ENCODE measurements at places on chromosomes 13 and 19.

GRCh38 chr13:44329909-44330545 is 43.6 kb upstream of the SERP2 start:
- no peak for DNase-seq

DNA sequence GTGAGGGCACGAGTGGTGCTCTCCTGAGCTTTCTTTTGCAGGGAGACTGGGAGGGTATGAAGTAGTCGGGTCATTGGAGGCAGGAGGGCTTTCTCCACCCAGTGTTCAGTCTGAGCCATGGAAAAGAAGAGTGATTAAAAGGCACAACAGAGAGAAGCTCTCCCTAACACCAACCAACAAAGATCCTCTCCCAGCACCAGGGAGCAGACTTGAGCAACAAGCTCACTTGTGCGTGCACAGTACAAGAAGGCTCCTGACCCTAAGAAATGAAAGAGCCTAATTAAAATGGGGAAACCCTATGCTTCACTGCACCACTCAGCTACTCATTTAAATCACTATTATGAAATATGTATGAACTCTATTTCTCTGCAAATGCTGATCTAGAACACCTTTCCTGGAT is 276.3 kb upstream of the SOX21 start:
- DNase-seq, result no peak

DNA sequence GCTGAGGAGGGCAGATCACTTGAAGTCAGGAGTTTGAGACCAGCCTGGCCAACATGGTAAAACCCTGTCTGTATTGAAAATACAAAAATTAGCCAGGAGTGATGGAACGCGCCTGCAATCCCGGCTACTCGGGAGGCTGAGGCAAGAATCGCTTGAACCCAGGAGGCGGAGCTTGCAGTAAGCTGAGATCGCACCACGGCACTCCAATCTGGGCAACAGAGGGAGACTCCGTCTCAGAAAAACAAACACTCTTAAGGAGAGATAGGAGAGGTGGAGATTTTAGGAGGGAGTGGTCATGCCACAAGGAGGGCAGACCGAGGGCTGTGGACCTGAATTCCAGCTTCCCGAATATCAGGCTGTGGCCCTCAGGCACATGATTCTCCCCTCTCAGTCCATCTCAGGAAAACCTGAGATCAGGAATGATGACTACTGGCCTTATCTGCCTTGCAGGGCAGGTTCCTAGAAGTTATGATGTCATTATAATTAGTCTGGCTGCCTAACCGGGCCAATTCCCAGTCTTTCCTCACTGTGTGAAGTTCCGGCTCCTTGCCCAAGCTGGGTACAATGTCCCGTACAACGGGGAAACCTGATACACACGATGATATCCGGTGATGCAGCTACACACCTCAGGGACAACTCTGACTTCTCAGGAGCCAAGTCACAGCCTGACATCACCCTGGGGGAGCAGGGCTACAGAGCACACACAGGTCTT is 2.5 kb downstream of the SLC35E1 start:
- DNase-seq, result no peak

- DNase-seq, result no peak
Observed at GRCh38 chr13:103394618-103395017, 328.4 kb upstream of the SLC10A2 start.

- no peak for DNase-seq
Observed at GRCh38 chr13:23637829-23638228, 67.6 kb downstream of the TNFRSF19 start.

- no peak for DNase-seq
Observed at GRCh38 chr13:27666951-27667350, 45.3 kb downstream of the POLR1D start.

GRCh38 chr19:38209671-38210457 is 14.2 kb downstream of the DPF1 start:
- DNase-seq, result no peak

DNA sequence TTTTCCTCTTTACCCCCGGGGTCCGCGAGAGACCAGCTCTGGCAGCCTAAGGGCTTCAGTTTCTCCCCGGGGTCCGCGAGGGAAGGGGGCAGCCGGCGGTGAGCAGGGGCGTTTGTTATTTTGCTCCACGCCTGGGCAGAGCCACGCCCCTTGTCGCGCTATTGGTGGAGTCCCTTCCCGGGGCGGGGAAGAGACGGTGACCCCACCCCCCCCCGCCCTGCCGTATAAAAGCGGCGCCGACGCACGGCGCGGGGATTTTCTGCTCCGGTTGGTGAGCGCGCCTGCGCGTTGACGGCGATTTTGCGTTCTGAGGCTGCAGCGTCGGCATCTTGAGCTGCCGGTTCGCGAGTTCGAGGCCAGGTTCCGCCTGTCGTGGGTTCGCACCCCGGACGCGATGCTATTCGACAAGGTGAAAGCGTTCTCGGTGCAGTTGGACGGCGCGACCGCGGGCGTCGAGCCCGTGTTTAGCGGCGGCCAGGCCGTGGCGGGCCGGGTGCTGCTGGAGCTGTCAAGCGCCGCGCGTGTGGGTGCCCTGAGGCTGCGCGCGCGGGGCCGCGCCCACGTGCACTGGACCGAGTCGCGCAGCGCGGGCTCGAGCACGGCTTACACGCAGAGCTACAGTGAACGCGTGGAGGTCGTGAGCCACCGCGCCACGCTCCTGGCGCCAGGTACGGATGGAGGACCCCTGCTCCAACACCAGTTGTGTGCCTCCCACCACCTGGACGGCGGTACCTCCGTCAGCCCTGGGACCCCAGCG is at the start of gene ARRDC2:
ARRDC2 (plus strand) TSS at position 254 of the 757 bp plus-strand sequence; CDS start at position 395, 141 bp downstream.
- peak; percentile 91 for DNase-seq

- peak; percentile 64 for DNase-seq
Observed at GRCh38 chr13:74129500-74130191, 4.6 kb downstream of the KLF12 start.

DNA sequence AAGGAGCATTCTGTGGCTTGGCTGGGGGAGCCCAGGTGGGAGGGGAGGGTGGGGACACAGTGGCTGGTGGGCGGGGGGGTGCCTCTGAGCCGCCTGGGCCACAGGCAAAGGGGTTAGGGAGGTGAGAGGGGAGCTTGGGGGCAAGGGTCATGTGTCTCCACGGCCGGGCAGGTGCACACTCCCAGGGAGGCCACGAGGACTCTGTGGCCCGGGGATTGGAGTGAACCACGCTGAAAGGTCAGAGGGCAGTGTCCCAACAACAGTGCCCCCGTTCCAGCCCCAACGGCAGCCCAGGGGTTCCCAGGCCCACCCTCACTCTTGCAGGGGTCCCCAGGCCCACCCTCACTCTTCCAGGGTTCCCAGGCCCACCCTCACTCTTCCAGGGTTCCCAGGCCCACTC is 9.6 kb downstream of the C2CD4C start:
- DNase-seq, result no peak

DNA sequence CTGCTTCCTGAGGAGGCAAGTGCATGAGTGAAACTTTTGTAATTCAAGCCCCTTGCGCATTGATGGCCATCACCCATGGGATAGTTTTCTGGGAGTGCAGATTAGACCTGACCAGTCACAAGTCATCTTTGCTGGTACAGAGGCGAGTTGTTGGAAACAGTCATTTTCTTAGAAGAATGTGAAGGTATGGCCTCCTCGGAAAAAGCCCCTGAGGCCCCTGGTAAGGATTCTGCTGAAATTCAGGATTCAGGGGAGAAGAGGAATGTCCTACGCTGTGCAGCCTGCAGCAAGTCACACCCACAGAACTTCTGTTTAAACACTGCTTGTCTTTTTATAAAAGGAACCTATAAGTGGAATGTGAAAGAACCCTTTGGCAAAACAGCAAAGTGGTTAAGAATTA is 11.0 kb upstream of the SPART start:
- DNase-seq, result no peak

DNA sequence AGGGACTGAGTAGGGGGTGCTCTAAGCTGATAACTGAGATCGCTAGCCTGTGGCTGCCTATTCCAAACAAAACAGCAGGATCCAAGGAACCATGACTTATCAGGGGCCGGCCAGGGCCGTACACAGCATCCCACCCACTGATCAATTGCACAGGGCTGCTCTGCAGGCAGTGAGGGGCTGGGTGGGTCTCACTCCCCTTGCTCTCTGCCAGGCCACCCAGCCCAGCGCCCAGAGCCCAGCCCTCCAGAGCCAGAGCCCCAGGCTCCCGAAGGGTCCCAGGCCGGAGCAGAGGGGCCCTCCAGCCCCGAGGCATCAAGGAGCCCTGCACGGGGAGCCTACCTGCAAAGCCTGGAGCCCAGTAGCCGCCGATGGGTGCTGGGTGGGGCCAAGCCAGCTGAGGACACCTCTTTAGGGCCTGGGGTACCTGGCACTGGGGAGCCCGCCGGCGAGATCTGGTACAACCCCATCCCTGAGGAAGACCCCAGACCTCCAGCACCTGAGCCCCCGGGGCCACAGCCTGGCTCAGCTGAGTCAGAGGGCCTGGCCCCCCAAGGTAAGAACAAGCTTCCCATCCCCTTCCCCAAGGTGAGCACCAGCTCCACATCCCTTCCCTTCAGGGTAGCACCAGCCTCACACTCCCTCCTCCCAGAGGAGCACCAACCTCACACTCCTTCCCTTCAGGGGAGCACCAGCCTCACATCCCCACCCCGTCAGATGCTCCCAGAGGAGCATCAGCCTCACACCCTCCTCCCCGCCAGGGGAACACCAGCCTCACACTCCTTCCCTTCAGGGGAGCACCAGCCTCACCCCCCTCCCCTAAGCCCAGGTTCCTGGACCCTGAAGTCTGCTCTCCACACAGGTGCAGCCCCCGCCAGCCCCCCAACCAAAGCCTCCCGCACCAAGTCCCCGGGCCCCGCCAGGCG is 1.9 kb downstream of the SYDE1 start:
- no peak for DNase-seq

GRCh38 chr19:53908106-53908934 is 758 bp upstream of the CACNG7 start:
- DNase-seq, result peak; percentile 78

- no peak for DNase-seq
Observed at GRCh38 chr13:47726394-47726793, 274.7 kb downstream of the SUCLA2 start.

DNA sequence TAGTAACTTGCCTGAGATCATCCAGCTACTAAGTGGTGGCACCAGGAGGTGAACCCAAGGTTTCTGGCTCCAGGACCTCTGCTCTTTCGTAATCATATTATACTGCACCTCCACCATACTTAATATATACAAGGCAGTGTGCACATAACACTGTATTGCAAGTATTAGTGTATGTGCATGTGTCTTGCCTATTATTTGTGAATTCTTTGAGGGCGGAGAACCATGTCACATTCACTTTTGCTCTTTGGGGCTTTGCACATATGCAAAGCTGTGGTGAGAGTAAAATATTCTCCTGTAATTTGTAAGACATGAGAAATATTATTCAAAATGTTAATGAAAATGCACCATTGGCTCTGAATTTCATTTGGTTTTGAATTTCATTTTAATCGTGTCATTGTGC is 78.6 kb downstream of the DGKH start:
- no peak for DNase-seq

GRCh38 chr19:18712981-18713380 is 29.5 kb downstream of the CRTC1 start:
- DNase-seq, result no peak

- DNase-seq, result no peak
Observed at GRCh38 chr19:4319067-4319718, 14.8 kb downstream of the FSD1 start.

DNA sequence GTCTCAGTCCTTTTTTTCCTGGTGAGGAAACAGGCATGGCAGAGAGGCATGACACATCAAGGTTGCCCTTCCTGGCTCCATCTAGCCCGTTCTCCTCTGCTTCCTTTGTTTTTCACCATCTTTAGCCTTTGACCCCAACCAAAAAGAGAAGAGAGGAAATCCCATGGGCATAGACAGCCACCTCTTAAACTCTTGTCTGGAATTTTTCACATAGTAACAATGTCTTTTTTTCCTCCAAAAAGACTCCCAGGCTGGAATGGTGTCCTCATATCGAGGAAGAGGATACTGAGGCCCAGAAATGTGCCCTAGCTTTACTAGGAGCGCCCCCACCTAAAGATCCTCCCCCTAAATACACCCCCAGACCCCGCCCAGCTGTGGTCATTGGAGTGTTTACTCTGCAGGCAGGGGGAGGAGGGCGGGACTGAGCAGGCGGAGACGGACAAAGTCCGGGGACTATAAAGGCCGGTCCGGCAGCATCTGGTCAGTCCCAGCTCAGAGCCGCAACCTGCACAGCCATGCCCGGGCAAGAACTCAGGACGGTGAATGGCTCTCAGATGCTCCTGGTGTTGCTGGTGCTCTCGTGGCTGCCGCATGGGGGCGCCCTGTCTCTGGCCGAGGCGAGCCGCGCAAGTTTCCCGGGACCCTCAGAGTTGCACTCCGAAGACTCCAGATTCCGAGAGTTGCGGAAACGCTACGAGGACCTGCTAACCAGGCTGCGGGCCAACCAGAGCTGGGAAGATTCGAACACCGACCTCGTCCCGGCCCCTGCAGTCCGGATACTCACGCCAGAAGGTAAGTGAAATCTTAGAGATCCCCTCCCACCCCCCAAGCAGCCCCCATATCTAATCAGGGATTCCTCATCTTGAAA is at the start of gene GDF15:
GDF15 (plus strand) TSS at position 484 of the 868 bp plus-strand sequence; CDS start at position 516, 32 bp downstream.
- peak; percentile 63 for DNase-seq

DNA sequence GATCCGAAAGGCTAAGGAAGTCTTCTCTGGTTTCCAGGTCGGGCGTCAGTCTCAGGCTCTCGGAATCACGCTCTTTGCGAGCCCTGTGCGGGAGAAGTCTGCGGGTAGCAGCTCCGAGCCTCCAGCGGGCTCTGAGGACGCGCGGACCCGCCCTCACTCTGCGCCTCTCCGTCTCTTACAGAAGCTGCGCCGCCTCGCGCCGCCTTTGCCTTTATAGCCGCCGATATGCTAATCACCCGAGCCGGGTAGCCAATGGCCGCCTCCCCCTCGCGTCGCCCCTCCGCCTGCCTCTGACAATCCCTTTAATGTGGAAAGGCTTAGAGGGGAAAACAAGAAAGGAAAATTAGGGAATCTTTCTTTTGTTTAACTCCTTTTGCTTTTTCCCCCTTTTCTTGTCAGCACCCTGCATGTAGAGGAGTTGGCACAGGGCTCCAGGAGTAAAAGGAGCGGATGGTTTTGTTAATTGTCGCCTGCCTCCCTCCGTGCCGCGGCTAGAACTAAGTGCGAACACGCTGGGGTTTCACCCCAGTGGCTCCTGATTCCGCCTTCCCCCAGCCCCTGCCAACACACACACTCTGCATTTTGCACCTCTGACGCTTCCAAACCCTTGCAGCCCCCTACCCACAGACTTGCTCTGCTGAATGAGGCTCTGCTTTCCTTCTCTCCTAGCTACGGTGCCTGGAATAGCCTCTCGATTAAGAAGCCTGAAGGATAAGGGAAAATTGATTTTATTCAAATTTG is at the start of gene PCDH8:
PCDH8 (minus strand) TSS at position 186 of the 741 bp plus-strand sequence. CDS start 204 bp downstream, outside the sequence.
- DNase-seq, result no peak

DNA sequence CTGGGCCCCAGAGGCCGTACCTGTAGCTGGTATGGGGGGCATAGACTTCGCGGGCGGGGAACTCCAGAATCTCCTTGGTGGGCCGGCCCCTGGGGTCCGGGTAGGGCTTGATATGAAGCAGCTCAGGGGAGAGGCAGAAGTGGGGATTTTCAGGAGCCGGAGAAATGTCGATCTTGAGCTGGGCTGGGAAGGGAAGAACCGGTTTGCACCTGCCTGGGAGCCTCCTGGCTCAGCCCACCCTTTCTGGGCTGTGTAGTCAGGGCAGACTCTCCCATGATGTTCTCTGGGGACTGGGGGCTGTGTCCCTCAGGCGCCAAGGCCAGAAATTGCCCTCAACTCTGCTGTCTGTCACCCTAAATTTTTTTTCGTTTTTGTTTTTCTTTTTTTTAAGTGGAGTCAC is 2.6 kb downstream of the ANGPTL8 start:
- DNase-seq, result no peak

- DNase-seq, result peak; percentile 100
Observed at GRCh38 chr19:2096480-2097202, at the start of gene IZUMO4. TSS of gene IZUMO4 (plus strand) at chr19:2096915. CDS start at chr19:2096946, 31 bp downstream.

All from activated CD8-positive, alpha-beta memory T cell treated with anti-CD3 and anti-CD28 coated beads for 24 hours (primary cell).